ENCODE measurements at places on chromosomes 4 and X.

DNA sequence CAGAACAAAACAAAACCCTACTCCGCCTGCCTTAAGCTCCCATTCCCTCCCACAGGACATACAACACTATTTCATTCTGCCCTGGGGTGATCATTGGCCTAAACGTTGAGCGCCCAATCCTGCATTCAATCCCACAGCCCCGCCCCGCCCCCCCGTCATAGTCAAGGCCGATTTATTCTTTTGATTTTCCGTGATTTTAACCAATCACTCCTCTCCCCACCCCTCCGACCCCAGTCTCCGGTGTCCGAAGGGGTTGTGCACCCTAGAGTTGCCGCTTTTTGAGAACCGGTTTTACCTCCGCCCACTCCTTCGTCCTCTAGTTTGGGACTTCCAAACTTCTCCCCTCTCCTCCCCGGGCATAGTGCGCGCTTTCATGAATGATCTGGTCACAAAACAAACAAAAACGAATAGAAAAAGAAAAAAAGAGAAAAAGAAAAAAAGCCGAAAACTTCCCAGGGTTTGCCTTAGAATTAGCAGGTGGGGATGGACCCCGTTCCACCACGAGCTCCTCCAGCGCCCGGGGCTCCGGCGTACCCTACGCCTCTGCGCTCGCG lies 446 bp upstream of the UBE2A start:
- DNase-seq, result peak; percentile 26

GRCh38 chrX:128769495-128769894 lies 717.3 kb upstream of the ACTRT1 start:
- DNase-seq, result no peak

DNA sequence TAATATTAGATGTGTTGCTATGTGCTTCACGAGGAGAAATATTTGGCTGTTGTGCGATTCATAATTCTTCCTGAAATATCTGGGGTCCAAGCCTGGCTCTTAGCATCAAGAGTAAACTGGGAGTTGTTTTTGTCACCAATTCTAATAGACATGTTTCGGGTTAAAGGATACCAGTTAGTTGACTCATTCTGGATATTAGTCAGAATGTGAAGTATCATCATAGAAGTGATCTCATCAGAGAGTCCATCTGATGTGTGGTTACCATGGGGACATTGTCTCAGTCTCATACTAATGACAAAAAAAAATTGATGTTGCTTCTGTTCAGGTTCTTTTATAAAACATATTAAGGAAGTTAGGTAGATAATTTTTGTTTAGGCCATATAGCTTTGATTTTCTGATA lies 57.2 kb upstream of the MTMR1 start:
- peak; percentile 63 for DNase-seq

GRCh38 chr4:89177807-89178206 lies 66.5 kb downstream of the TIGD2 start:
- peak; percentile 71 for DNase-seq

- peak; percentile 57 for DNase-seq
These were observed 41.9 kb upstream of the FRAS1 start for GRCh38 chr4:78014889-78015886.

- no peak for DNase-seq
These were observed 78.7 kb downstream of the SUPT20HL2 start for GRCh38 chrX:24235084-24235710.

DNA sequence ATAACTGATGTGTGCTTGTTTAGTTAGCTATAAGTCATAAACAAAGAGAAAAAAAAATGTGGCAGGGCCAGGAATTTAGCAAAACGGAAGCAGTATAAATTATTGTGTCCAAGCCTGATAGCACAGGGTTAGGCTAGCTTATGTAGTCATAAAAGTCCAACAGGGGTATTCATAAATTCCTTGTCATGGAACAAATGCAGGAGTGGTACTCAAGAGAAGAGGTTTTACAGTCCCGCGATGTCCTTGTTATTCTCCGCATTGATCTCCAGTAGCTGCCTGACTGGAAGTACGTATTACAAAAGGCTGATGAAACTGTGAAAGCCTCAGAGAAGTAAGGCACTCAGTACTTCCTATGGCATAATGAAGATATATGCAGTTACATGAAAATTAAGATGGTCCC lies 336.9 kb upstream of the TRAM1L1 start:
- no peak for DNase-seq

GRCh38 chr4:61540944-61541343 lies 340.8 kb downstream of the ADGRL3 start:
- DNase-seq, result no peak

GRCh38 chr4:109315818-109316217 lies 13.4 kb upstream of the COL25A1 start:
- DNase-seq, result no peak

GRCh38 chrX:153600032-153600373 lies 1.1 kb upstream of the CCNQ start:
- no peak for DNase-seq

- no peak for DNase-seq
These were observed 214.1 kb upstream of the ATP6AP2 start for GRCh38 chrX:40366661-40367060.

DNA sequence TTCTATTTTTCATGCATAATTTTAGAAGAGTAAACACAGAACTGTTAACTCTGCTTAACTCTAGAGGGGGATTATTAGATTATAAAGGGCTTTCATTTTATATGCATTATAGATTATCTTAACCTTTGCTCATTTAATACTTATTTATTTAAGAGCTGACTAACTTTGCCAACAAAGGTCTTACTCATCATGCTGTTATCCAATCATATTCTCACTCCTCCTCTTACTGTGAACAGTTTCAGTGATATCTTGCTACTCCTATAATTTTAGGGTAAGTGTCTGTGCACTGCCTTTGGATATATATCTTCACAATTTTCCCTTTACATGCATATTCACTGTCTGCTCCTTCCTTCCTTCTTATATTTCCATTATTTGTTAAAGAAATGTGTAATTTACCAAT lies 1814.9 kb downstream of the STIM2 start:
- no peak for DNase-seq

DNA sequence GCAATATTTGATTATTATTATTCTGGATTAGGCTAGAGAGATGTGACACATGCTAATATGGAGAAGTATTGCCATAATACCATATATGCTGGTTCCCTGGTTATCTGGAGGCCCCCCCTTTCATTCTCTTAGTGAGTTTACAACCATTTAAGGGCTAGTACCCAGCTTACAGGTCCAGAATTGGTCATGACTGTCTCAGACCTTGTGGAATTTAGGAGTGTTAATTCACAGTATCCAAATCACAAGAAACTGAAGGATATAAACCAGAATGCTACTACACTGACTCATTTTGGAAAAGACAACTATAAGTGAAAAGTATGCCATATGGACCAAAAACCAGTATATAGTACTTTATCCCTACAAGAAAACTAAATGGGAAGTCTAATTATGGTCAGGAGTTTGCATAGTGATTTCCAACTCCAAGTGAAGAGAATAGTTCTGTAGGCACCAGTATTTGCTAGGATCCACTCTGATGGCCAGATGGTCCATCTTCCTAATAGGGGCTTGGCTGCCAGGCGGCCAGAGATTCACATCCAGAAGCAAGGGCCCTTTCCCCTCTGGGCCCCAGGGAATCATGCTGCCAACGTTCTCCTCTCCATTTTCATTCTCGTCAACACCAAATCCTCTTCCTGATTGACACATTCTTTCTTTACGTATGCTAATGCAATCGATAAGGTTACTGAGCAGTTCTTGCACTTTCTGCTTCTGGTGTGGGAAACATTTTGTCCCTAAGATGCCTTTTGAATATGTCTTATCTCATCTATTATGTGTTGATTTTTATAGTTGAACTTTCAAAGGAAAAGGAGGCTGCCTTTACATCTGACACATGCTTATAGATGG lies 123.6 kb downstream of the SHROOM3 start:
- no peak for DNase-seq

- no peak for DNase-seq
These were observed 419.7 kb downstream of the TRAM1L1 start for GRCh38 chr4:116665716-116666115.

- no peak for DNase-seq
These were observed 479.5 kb downstream of the EPHA5 start for GRCh38 chr4:65190780-65191179.

DNA sequence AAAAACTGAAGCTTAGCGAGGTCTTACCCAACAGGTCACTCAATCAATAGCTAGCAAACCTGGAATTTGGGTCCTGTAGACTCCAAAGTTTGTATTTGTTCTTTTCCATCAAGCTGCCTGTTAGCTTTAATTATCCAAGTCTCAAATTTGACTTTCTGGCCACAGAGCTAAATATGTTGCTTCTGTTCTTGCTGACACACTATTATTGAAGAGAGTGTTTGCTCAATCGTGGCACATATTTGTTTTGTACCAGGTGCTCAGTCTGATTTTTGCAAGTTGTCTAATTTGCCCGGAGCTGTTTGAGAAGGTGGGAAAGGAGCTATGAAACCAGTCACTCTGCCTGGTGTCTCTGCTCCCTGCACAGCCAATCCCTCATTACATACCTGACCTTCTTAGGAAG lies 41.7 kb upstream of the FRMD7 start:
- DNase-seq, result no peak

DNA sequence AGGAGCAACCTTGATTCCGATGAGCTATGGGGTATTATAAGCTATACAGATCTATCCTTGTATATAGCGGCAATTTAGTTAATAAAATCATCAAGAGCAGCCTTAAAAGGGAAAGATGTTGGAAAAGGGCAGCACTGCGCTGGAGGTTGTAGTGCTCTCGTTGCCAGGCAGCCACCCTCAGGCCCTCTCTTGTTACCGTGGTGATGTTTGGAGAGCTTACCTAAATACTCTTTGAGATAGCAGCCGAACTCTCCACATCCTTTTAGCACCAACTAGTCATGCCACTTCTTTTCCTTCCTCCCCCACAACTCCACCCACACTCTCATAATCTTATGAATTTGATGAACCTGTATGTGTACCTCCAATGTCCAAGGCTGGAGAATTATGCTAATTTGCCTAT lies 3.8 kb upstream of the RADX start:
- DNase-seq, result no peak

GRCh38 chr4:141570290-141570689 lies 66.1 kb upstream of the IL15 start:
- DNase-seq, result no peak

DNA sequence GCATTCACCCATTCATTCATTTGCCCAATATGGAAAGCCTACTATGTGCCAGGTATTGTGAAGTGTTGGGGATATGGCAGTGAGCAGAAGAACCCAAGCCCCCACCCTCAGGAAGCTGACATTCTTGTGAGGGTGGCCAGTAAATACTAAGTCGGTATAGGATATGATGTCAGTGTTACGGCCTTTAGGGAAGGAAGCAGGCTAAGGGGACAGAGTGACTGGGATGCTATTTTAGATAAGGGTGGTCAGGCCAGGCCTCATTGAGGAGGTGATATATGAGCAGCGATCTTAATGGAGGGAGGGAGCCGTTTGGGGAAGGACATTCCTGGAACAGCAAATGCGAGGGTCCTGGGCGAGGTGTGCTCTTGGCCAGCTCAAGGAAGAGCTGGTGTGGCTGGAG lies 2.0 kb downstream of the ATP6AP1 start:
- no peak for DNase-seq

GRCh38 chrX:47223476-47224250 lies 5.2 kb downstream of the CDK16 start:
- DNase-seq, result no peak

GRCh38 chr4:128347930-128348660 lies 60.5 kb upstream of the PGRMC2 start:
- no peak for DNase-seq

DNA sequence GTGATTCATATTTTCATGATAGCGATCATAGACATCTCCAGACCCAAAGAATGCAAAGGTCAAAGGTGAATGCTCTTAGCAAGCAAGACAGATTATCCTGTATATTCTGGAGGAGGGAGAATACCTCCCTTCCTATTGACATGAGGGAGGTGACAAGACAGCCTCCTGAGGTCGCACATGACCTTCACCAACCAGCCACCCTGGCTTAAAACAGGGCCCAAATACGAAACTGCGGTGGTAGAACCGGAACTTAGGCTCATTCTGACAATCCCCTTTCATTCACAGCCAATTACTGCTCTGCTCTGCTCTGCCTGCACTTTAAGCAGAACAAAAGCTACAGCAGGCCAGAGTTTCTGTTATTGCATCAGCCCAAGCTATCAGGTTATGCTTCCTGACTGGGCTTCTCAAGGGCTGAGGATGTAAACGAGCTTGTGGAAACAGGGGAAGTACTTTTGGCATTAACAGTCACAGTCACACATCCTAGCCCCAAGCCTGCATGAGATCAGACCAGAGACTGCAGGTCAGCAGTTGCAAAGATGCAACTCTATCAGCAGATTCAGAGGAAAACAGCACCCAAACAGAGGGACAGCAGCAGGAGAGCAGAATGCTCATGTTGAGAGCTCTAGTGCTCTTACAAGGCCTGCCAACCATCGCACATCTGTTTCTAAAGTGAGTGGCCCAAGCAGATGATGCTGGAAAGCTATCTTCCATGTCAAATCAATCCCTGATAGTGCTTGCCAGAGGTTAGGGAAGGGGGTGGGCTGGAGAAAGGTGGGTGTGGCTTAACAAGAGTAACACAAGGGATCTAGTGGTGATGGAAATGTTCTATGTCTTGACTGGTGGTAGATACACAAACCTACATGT lies 51.3 kb upstream of the MAP3K15 start:
- no peak for DNase-seq

- no peak for DNase-seq
These were observed 30.7 kb downstream of the MOSPD2 start for GRCh38 chrX:14903891-14904290.

DNA sequence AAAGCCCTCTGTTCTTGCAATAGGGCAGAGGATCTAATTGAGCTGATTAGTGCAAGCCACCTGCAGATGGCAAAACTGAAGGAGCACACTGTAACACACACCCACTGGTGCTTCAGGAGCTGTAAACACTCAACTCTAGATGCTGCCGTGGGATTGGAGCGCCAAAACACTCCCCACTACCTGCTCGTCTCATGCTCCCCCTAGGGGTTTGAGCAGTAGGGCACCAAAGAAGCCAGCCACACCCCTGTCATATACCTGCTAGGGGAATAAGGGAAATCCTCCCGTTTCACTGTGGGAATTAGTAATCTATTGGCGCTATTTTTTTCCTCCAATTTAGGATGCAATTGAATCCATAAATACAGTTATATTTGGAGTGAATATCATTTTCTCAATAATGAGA lies 360.2 kb downstream of the GLUD2 start:
- no peak for DNase-seq

GRCh38 chr4:154911097-154911496 lies 130.0 kb downstream of the RBM46 start:
- peak; percentile 39 for DNase-seq

GRCh38 chr4:54837576-54838140 lies 179.9 kb downstream of the KIT start:
- DNase-seq, result no peak

Data from renal cortical epithelial cell (primary cell).